ENCODE measurements at places on chromosomes 5 and 9. TPM values are rescaled to one million over a fixed set of nuclear protein-coding genes. Genes with fewer than 3 reads are reported as not detected.

DNA sequence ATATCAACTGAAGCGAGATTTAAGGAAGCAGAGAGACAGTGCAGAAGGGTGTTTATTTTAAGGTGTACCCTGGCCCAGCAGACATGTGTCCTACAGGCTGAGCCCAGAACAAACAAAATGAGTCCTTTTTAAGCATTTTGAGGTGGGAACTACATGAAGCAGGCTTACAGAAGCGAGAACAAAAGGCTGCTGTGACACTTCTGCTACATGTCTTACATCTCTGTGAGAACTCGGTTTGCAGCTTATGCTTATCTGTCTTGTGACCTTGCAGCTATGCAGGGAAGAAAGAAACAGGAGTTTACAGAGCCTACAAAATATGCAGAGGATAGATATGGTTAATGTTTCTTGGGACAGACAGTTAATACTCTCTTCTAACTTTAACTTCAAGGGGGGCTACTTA is 295.9 kb downstream of the CEMIP2 start:
- no peaks in the 10 kb centered on the region for H3K4me1 ChIP-seq
- no peak for DNase-seq

- H3K4me1 ChIP-seq, result no peaks in the 10 kb centered on the region
- H3K27ac ChIP-seq, result no peak overlapping the region
- no peak for DNase-seq
- no peaks in the 10 kb centered on the region for H3K36me3 ChIP-seq
- peaks cover 7% of the 10 kb centered on the region for H3K27me3 ChIP-seq
- no peak overlapping the region for H3K4me3 ChIP-seq
Measured at GRCh38 chr5:35960328-35960727, 21.9 kb upstream of the CAPSL start.

- no peak overlapping the region for H3K4me3 ChIP-seq
- no peak for DNase-seq
Measured at GRCh38 chr9:72139226-72139625, 10.0 kb upstream of the GDA start.

GRCh38 chr5:86831128-86831527 is 213.4 kb downstream of the COX7C start:
- no peak overlapping the region for H3K27ac ChIP-seq
- DNase-seq, result no peak
- H3K4me3 ChIP-seq, result no peak overlapping the region
- peaks cover 1% of the 10 kb centered on the region for H3K27me3 ChIP-seq

DNA sequence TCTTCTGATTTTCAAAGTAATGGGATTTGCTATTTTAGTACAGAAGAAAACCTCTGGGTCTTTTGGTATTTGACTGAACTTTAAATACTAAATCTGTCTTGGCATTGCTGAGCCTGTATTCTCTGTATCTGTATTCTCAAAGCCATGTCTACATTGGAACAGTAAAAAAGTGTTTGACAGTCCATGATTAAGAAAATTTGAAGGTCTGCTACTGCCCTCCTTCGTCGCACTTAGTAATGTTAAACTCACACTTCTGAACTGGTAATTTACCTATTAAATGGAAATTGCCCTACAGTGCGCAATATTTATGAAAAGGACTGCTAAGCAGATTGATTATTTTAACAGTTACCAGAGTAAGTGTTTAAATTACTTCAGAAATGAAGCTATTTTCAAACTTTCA is 165.7 kb upstream of the SMC2 start:
- H3K4me1 ChIP-seq, result no peaks in the 10 kb centered on the region
- no peak overlapping the region for H3K27ac ChIP-seq
- DNase-seq, result no peak
- H3K4me3 ChIP-seq, result no peak overlapping the region
- no peaks in the 10 kb centered on the region for H3K36me3 ChIP-seq

GRCh38 chr5:103424453-103425205 is 138.0 kb downstream of the NUDT12 start:
- H3K27me3 ChIP-seq, result peaks cover 4% of the 10 kb centered on the region
- no peak overlapping the region for H3K27ac ChIP-seq
- no peaks in the 10 kb centered on the region for H3K36me3 ChIP-seq
- H3K4me3 ChIP-seq, result no peak overlapping the region

- no peak overlapping the region for H3K4me3 ChIP-seq
- no peaks in the 10 kb centered on the region for H3K4me1 ChIP-seq
- H3K27me3 ChIP-seq, result peaks cover 17% of the 10 kb centered on the region
- no peak overlapping the region for H3K27ac ChIP-seq
Measured at GRCh38 chr5:143968071-143968878, 156.3 kb downstream of the HMHB1 start.

ACTBL2 gene
- total RNA-seq, result not detected
